Astrocyte (in vitro differentiated cells and primary cell): ENCODE measurements at places on chromosomes 13 and 19. TPM values are rescaled to one million over a fixed set of nuclear protein-coding genes. Genes with fewer than 3 reads are reported as not detected.
A peak's percentile ranks its signal among the peaks of the same experiment; 100 is the strongest.

- peak; percentile 26 for DNase-seq
Measured at GRCh38 chr13:71378961-71379905, 487.8 kb downstream of the DACH1 start.

GRCh38 chr19:50719566-50719965 lies at the start of gene SHANK1:
Gene SHANK1 (minus strand): TSS chr19:50719802. CDS start chr19:50716919, 2,883 bp downstream.
- DNase-seq: no peak

PRR22 gene
- total RNA-seq: 2.0 and 2.4 TPM in 2 replicates

- DNase-seq: no peak
Measured at GRCh38 chr19:33668968-33669367, 47.2 kb downstream of the CHST8 start.

SLC27A1 gene
- total RNA-seq: 9.5 and 10.5 TPM in 2 replicates

GRCh38 chr19:2173767-2174577 lies 10.2 kb downstream of the DOT1L start:
- no peak for DNase-seq

GRCh38 chr19:11814700-11815035 lies 595 bp downstream of the ZNF440 start:
- peak; percentile 22 for DNase-seq

DNA sequence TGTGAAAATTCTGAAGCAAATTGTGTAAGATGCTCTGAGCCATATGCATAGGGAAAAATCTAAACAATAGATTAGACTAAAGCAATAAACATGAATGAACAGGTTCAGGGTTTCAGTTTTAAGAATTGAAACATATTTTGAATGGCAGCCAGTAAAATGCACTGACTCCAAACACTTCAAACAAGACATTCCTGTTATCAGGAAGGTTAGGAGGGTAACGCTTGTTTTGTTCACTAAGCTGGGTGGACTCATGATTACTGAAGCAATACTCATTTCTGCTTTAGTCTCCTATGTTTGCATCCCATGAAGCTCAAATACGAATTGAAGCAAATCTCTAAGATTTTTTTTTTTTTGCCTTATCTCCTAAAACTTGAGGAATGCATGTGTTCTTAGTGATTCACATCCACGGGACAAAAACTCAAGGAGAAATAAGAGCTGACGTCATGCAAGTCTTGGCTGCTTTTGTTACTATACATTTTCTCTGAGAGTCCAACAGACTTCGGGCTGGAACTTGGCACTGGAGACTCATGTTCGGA lies 29.1 kb upstream of the IGFL4 start:
- DNase-seq: peak; percentile 95

GRCh38 chr13:83515268-83516015 lies 366.8 kb downstream of the SLITRK1 start:
- DNase-seq: peak; percentile 25

DNA sequence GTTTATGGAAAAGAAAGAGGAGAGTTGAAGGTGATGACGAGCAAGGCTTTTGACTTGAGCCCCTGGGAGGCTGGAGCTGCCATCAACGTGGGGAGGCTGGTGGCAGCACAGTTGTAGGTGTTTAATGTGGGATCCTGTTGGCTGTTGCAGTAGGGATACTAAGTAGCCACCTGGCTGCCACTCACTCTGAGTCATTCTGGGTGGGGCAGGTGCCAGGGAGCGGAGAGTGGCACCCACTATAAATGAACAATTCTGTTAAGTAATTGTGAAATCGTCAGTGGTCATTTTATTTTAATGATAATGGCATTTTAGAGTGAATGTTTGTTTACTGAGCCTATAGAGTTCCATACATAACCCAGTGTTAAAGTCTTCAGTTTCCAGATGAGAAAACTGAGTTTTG lies 9.8 kb downstream of the ZNF317 start:
- no peak for DNase-seq

DNA sequence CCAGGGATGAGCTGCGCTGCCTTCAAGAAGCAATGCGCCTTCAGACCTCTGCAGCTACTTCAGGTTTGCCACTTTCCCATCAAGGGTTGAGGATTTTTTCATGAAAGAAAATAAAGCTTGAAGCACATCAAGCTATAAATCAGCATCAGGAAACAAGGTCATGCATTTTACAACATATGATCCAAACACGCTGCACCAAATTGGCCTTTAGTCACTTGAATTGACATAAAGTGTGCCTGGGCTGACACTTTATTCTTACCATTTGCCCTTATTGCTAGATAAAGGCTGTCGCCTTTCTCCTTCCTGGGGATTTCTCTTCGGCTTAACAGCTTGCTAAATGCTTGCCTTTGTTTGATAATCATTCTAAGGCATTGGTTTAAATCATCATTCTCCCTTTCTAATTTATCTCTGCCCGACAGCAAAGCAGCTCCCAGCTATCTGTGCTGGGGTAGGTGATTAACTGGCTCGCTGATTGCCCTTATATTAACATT lies 87.7 kb downstream of the LHFPL6 start:
- DNase-seq: no peak
